ENCODE measurements at places on chromosomes 6 and 20. TPM values are rescaled to one million over a fixed set of nuclear protein-coding genes. Genes with fewer than 3 reads are reported as not detected.

DNA sequence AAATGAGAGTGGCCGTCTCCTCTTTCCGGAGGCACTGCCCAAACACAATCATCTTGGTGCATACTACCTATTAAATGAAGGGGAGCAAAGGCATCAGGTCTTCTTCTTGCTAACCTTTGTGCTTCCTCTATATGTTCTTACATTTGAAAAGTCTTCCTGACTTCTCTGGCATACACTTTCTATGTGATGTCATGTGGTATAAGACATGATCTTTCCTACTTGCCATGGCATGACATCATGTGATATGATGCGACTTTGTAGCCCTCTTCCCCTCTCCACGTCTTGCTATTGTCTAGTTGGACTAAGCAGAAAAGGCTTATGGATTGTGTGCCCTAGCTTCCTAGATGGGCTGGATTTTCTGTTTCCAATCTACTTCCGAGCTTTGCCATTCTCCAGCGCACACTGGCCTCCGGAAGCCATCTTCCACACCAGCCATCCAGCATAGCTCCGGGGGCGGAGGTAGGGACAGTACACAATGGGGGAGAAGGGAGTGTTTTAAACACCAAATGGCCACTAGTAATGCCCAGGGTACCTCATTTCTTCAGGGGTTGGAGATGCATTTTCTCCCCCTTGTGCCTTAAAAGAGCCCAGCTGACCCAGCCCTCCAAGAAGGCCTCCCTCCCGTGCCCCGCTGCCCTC lies 8.8 kb upstream of the NEDD9 start:
- no peak for DNase-seq

DNA sequence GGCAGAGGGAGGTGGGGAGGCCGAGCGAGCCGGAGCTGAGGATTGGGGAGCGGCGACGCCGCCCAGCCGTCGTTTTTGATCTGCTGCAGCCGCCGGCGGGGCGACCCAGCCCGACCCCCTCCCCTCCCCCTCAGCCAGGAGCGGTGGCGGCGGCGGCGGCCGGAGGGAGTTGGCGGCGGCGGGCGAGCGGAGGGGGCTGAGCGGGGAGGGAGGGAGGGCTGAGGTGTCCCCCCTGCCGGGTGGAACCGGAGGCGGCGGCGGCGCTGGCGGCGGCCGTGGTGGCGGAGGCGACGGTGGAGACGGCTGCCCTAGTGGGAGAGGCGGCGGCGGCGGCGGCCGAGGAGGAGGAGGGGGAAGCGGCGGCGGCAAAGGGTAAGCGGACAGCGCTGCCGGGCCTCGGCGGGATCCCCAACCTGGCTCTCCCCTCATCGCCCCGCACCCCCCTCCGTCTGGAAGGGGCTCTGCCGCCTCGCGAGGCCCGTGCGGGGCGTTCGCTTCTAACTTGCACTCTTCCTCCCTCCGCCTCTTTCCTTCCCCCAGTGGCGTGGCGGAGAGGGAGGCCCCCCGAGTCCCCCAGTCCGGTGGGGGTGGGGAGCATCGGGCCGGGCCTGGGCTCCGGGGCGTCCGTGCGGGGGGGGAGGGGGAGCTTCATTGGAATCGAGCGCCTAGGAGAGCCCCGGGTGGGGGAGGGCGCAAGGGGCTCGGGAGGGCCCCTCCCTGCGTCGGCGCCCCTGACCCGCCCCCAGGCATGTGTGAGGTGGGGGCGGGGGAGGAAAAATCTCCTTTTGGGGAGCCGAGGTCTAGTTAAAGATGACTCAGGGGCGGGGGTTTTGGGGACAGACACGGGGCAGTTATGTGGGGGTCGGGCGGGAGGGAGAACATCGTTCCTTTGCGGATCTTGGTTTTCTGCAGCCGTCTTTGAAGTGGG lies at the start of gene TAB2:
Gene TAB2 (plus strand): TSS at position 69 of the 928 bp plus-strand sequence. CDS start 52,286 bp downstream, outside the sequence.
- DNase-seq: peak; percentile 48

- DNase-seq: no peak
These were observed 336.4 kb upstream of the BTBD3 start for GRCh38 chr20:11581271-11581670.

DNA sequence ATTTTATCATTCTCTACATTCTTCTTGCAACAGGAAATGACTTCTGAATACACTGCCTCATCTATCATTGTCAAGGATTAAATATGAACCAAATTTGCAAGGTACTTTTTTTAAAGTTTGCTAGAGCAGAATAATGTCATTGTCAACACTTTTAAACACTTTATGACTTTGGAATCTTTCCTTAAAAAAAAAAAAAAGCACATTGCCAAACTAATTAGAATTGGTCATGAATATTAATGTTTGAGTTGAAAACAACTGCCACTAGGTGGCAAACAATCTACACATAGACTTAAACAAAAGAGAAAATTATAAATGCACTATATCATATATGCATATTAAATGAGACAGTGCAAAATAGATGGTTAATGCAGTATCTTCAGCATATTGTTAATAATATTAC lies 32.5 kb upstream of the TMEM244 start:
- no peak for DNase-seq

The MEP1A gene
- total RNA-seq: not detected

The DEFB124 gene
- not detected for total RNA-seq

DNA sequence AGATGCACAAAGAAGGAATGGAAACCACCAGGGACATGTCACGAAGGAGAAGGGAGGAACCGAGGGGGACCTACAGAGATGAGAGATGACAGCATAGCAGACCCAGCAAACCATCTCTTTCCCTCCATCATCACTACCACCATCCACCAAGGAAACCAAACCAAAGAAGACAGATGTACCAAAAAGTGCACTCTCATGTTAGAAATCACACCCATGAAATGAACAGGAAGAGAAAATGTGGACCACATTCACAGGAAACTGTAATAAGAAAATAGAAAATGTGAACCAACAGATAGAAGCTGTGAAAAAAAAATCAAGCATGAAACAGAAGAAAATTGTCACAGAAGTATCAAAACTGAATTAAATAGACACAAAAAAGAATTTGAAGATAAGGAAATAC lies 672.7 kb downstream of the QKI start:
- DNase-seq: no peak

- no peak for DNase-seq
These were observed 1042.4 kb upstream of the FLRT3 start for GRCh38 chr20:15379681-15380296.

The EYA4 gene
- total RNA-seq: 5.4 TPM

DNA sequence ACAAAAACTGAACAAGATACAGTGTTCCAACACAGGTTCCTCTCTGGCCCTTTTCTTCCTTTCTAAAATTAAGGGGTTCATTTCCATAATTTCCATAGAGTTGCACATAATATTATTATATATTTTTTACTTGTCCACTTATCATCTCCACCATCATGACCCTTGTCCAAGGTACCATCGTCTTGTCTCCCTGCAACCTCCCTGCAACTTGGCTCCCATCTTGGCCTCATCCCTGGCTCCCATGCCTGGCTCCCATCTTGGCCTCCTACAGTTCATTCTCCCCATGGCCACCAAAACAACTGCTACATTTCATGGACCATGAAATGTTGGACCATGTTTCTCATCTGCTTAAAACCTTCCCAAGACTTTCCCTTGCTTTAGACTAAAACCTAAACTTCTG lies 3.1 kb upstream of the KCNB1 start:
- no peak for DNase-seq

DNA sequence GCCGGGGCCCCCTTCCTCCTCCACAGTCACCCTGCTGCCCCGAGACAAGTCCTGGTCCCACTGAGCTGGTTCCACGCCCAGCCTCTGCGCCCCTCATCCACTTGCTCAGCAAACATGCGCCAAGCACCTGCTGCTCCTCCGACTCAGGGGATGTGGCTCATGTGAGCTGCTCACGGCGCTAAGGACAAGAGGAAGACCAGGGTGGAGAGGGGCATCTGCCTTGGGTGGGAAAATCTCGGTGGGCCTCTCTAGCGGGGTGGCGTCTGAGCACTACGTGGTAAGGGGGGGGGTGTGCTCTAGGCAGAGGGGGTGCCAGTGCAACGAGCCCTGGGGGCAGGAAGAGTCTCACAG lies 4.5 kb downstream of the LAMA5 start:
- no peak for DNase-seq

- DNase-seq: no peak
These were observed 187.2 kb downstream of the FOXC1 start for GRCh38 chr6:1796706-1797529.

The DIDO1 gene
- 67.7 TPM for total RNA-seq

Measured in thyroid gland (tissue), 4 donors.